Panc1 (cell line): ENCODE measurements at places on chromosomes 13 and 19. TPM values are rescaled to one million over a fixed set of nuclear protein-coding genes. Genes with fewer than 3 reads are reported as not detected.
A peak's percentile ranks its signal among the peaks of the same experiment; 100 is the strongest.

GRCh38 chr19:1151037-1151724 is 22.9 kb downstream of the SBNO2 start:
- H3K27me3 ChIP-seq = no peaks in the 10 kb centered on the region
- H3K36me3 ChIP-seq = no peaks in the 10 kb centered on the region
- peak overlapping the region; percentile 54; the same call in 1 of the 2 replicates for H3K27ac ChIP-seq
- H3K4me1 ChIP-seq = peaks cover 35% of the 10 kb centered on the region
- no peak overlapping the region for H3K4me3 ChIP-seq
- no peak for DNase-seq

- no peak overlapping the region for H3K4me3 ChIP-seq
- no peak for DNase-seq
- no peaks in the 10 kb centered on the region for H3K27me3 ChIP-seq
These were observed 15.1 kb downstream of the ZNRF4 start for GRCh38 chr19:5470264-5470671.

GRCh38 chr13:99630269-99630898 is 129.1 kb downstream of the TM9SF2 start:
- no peak for DNase-seq
- H3K4me3 ChIP-seq = no peak overlapping the region
- no peaks in the 10 kb centered on the region for H3K27me3 ChIP-seq
- H3K27ac ChIP-seq = no peak overlapping the region

DNA sequence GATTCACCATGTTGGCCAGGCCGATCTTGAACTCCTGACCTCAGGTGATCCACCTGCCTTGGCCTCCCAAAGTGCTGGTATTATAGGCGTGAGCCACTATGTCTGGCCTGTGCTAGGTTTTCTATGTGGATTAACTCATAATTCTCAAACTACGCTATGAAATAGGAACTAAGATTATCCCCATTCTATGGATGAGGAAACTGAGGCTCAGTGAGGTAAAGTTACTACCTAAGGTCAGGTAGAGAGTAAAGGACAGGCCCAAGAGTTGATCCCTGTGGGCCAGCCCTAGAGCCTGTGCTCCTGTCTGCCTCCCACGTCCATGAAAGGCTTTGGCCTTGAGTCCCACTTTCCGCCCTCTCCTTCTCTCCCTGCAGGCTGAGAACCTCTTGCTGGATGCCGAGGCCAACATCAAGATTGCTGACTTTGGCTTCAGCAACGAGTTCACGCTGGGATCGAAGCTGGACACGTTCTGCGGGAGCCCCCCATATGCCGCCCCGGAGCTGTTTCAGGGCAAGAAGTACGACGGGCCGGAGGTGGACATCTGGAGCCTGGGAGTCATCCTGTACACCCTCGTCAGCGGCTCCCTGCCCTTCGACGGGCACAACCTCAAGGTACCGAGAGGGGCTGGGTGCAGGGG is 20.1 kb downstream of the MARK4 start:
- DNase-seq = no peak
- no peaks in the 10 kb centered on the region for H3K4me1 ChIP-seq
- H3K27ac ChIP-seq = no peak overlapping the region
- no peaks in the 10 kb centered on the region for H3K27me3 ChIP-seq
- no peaks in the 10 kb centered on the region for H3K36me3 ChIP-seq
- no peak overlapping the region for H3K4me3 ChIP-seq

GRCh38 chr13:91397595-91397994 is 826 bp upstream of the GPC5 start:
- no peaks in the 10 kb centered on the region for H3K36me3 ChIP-seq
- H3K27ac ChIP-seq = no peak overlapping the region
- no peak overlapping the region for H3K4me3 ChIP-seq
- no peaks in the 10 kb centered on the region for H3K4me1 ChIP-seq

DNA sequence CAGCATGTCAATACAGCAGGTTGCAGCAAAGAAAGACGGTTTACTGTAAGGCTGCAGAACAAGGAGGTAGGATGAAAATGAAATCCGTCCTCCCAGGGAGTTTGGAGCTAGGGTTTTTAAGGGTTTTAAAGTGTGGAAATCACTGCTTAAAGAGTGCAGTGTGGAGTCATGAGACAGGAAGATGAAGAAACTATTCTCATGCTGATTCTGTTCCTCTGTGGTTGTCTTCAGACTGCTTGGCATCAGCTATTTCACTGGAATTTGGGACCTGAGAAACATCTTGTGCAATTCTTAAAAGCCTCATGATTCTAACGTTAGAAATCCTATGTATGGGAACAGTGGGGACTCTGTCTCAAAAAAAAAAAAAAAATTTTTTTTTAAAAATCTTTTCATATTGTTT is 11.4 kb downstream of the ZNF331 start:
- no peaks in the 10 kb centered on the region for H3K36me3 ChIP-seq
- H3K4me3 ChIP-seq = no peak overlapping the region
- no peak for DNase-seq
- H3K27me3 ChIP-seq = no peaks in the 10 kb centered on the region
- H3K27ac ChIP-seq = no peak overlapping the region
- peaks cover 31% of the 10 kb centered on the region for H3K4me1 ChIP-seq

GRCh38 chr13:109595471-109595870 is 190.9 kb downstream of the IRS2 start:
- no peaks in the 10 kb centered on the region for H3K36me3 ChIP-seq
- DNase-seq = no peak
- no peak overlapping the region for H3K27ac ChIP-seq
- no peaks in the 10 kb centered on the region for H3K4me1 ChIP-seq

- H3K4me1 ChIP-seq = 0 out of 2 replicates have a peak, but pooled peaks cover 2% of the 10 kb centered on the region
- DNase-seq = no peak
- H3K27me3 ChIP-seq = no peaks in the 10 kb centered on the region
These were observed at the start of gene ADM5 for GRCh38 chr19:49689133-49690078. TSS of gene ADM5 (plus strand) at chr19:49689594. CDS start at chr19:49689838, 244 bp downstream.

DNA sequence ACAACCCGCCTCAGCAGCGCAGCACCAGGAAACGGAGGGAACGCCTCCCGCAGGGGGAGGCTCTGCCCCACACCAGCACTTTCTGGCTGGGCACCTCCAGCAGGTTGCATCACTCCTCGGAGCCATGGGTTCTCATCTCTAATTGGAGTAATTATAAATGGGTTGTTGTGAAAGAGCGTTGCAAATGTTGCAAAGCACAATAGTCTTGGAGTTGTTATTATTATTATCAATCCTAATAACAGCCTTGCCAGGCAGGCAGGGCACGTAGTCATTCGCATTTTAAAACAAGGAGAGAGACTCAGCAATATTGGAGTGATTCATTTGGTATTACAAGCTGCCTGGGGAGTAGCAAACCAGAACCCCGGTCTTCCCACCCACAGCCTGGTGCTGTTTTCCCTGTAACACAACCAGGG is 108.6 kb upstream of the GJB6 start:
- no peak for DNase-seq
- H3K36me3 ChIP-seq = no peaks in the 10 kb centered on the region
- H3K27ac ChIP-seq = no peak overlapping the region
- no peaks in the 10 kb centered on the region for H3K27me3 ChIP-seq

DNA sequence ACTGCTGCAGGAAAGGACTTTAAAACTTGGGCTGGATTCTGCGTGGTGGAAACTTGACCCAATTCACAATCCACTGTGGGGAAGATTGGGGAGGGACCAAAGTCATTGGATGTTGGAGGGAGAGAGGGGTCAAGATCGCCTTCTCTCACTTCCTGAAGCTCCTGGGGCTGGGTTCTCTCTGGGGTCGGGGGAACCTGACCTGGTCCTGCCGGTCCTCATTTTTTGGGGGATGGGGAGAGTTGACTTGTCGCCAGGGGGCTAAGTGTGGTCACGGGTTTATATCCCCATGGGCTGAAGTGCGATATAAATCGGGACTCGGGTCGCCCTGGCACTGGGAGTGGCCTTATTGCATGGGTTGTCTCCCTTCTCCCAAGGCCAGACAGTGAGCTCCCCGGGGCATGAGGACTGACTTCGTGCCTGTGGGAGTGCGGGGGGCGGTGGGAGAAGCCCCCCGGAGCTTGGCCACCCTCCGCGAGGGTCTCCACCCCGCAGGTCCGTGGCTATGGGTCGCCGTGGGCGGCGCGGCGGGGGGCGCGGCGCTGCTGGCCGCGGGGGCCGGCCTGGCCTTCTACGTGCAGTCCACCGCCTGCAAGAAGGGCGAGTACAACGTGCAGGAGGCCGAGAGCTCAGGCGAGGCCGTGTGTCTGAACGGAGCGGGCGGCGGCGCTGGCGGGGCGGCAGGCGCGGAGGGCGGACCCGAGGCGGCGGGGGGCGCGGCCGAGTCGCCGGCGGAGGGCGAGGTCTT is 6.3 kb downstream of the ICAM5 start:
- H3K36me3 ChIP-seq = no peaks in the 10 kb centered on the region
- no peak overlapping the region for H3K4me3 ChIP-seq
- H3K27ac ChIP-seq = no peak overlapping the region
- H3K4me1 ChIP-seq = no peaks in the 10 kb centered on the region
- no peaks in the 10 kb centered on the region for H3K27me3 ChIP-seq

- H3K27ac ChIP-seq = peak within 1 kb of the TSS; percentile 79
- peak within 1 kb of the TSS; percentile 76 for H3K4me3 ChIP-seq
- H3K27me3 ChIP-seq = no peaks in the 10 kb centered on the region
- DNase-seq = no peak
- H3K4me1 ChIP-seq = peaks cover 13% of the 10 kb centered on the region
These were observed at the start of gene APOE for GRCh38 chr19:44905437-44906160. TSS of gene APOE (plus strand) at chr19:44905796. CDS start at chr19:44906625, 829 bp downstream.

DNA sequence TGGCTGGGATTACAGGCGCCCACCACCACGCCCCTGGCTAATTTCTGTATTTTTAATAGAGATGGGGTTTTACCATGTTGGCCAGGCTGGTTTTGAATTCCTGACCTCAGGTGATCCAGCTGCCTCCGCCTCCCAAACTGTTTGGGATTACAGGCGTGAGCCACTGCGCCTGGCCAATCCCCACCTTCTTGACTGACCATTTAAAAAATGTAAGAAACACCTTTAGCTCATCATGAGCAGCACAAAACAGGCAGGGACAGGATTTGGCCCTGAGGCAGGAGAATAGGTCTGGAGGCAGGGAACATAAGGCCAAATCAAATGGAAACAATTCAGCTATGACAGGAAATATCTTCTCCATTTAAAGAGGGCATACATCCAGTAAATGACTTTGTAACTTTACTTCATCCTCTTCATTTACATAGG is 1.4 kb upstream of the MPV17L2 start:
- peak overlapping the region; percentile 86 for H3K27ac ChIP-seq
- peak overlapping the region; percentile 43 for H3K4me3 ChIP-seq
- peaks cover 7% of the 10 kb centered on the region for H3K4me1 ChIP-seq
- DNase-seq = no peak
- no peaks in the 10 kb centered on the region for H3K27me3 ChIP-seq

Gene FLT1
- total RNA-seq = 0.15 TPM
